ENCODE measurements at places on chromosomes 5 and 9.

DNA sequence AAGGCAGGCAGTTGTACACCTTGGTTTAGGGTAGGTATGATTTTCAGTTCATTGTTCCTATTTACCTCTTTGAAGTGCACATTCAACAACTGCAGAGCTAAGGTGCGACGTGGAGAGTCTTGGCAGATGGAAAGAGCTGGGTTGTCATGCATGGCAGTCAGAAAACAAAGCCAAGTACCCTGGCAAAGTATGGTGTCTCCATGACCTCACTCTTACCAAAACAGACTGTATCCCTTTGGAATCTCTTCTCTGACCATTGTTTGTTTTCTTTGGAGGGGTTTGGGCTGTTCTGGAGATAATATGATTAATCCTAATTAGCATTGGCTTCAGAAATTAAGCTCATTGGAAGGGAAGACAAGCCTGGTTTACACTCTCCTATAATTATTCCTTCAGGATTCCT, 665.7 kb downstream of the DNAH5 start:
- no peak for ATAC-seq

- ATAC-seq: peak; percentile 66
Observed at GRCh38 chr9:101369286-101369685, 15.5 kb downstream of the BAAT start.

DNA sequence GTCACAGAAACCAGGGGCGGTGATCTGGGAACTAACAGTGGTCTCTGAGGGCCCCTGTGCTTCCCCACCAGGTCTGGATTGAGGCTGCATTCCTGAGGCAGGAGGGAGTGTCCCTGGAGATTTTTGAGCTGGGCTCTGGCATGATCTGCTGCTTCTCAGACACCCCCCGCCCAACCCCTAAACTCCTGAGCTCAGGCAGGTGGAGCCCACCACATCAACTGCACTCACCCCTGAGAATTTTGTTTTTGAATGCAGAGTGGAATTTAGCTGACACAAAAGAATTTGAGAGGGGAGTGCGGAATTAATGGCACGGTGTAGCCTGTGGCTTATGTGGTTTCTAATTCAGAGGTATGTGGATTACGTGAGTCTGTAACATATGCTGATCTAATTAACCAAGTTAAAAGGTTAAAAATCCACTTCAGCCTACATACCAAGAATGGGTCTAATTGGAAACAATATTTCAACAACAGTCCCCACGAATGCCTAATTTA, 23.9 kb upstream of the CTSL start:
- ATAC-seq: peak; percentile 85

- ATAC-seq: no peak
Observed at GRCh38 chr5:158998793-158999325, 100.9 kb downstream of the EBF1 start.

GRCh38 chr5:154002511-154003020, 36.1 kb downstream of the FAM114A2 start:
- ATAC-seq: no peak

- no peak for ATAC-seq
Observed at GRCh38 chr9:94805051-94805489, 78.6 kb downstream of the AOPEP start.

GRCh38 chr9:78397045-78397444, 100.1 kb downstream of the PSAT1 start:
- no peak for ATAC-seq

DNA sequence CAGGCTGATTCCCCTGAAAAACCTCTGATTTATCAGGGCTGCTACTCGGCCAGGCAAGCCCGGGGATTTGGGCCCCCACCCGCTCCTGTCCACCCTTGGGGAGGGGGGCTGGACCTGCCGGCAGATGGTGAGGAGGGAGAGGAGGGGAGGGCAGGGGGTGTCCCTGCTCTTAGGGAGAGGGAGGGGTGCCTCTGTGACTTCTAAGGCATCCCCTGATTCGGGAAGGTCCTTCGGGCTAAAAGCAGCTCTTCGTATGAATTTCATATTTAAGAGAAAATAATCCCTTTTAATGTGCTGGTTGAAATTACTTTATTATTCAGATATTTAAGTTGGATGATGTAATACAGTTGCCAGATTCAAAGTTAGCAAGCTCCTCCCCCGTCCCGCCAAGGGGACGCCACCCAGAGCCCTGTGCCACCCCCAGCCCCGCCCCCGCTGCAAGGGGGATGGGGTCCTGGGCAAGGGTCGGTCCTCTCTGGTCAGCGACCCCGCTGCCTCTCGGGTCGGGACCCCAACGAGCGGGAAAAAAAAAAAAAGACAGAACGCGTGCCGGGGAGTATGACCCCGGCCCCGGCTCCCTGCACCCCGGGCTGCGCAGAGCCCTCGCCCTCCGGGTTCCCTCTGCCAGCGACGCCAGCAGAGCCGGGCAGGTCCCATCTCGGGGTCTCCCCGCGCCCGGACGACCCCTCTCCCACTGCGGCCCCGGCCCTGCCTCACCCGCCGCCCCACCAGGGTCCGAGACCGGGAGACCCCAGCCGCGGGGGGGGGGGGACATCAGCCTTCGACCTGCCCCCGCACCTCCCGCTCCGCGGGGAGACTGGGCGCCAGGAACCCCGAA, 12.4 kb downstream of the LHX3 start:
- no peak for ATAC-seq

GRCh38 chr9:116015855-116016254, 137.7 kb upstream of the PAPPA start:
- ATAC-seq: no peak

DNA sequence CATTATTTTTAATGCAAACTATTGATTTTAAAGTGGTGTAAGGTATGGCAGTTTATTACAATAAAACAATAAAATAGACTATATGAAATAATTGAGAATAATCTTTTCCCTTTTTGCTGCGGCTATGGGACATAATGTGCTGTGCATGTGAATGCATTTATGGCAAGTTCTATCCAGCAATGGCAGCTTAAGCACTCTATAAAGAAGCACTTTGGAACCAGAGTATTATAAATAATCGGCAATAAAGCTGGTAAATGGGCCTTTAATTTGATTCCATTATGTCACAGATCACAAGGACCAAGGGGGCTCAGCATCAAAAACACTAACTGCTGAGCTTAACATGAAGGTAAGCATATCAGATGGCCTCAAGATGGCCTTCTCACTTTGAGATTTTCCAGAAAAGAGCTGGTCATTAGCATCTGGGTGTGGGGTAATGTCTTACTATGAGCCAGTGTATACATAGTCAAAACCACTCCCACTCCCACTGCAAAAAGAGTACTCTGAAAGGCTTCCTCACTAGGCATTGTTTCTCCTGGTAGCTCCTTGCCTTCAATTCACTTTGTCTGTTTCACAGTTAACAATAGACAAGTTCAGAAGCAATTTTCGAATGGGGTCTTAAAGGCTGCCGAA, 97.1 kb upstream of the ASTN2 start:
- ATAC-seq: no peak

- ATAC-seq: no peak
Observed at GRCh38 chr5:142617416-142618129, 68.3 kb downstream of the FGF1 start.

- peak; percentile 84 for ATAC-seq
Observed at GRCh38 chr9:130682421-130683121, 11.0 kb upstream of the EXOSC2 start.

- no peak for ATAC-seq
Observed at GRCh38 chr9:116096853-116097252, 56.7 kb upstream of the PAPPA start.

DNA sequence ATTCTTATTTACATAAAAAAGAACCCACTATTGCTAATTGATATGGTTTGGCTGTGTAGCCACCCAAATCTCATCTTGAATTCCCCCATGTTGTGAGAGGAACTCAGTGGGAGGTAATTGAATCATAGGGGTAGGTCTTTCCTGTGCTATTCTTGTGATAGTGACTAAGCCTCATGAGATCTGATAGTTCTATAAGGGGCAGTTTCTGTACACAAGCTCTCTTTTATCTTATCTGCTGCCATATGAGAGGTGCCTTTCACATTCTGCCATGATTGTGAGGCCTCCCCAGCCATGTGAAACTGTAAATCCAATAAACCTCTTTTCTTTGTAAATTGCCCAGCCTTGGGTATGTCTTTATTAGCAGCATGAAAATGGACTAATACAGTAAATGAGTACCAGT, 58.2 kb upstream of the PRR16 start:
- peak; percentile 78 for ATAC-seq

- ATAC-seq: no peak
Observed at GRCh38 chr5:122507581-122507980, 195.5 kb downstream of the SNCAIP start.

DNA sequence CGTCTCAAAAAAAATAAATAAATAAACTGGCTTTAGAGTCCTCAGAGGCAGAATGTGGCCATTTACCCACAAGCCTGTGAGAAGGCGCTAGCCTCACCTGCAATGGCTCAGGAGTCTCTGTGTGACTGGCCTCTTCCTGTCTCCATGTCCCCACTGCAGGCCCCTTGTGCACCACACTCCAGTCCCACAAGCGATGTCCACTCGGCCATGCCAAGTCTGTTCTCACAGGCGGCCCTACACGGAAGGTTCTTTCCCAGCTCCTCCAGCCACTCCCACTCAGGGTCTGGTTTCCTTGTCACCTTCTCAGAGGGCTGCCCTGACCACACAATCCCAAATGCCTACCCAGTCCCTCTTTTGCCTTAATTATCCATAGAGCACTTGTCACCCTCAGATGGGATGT, 38.2 kb downstream of the POLR1E start:
- ATAC-seq: no peak

DNA sequence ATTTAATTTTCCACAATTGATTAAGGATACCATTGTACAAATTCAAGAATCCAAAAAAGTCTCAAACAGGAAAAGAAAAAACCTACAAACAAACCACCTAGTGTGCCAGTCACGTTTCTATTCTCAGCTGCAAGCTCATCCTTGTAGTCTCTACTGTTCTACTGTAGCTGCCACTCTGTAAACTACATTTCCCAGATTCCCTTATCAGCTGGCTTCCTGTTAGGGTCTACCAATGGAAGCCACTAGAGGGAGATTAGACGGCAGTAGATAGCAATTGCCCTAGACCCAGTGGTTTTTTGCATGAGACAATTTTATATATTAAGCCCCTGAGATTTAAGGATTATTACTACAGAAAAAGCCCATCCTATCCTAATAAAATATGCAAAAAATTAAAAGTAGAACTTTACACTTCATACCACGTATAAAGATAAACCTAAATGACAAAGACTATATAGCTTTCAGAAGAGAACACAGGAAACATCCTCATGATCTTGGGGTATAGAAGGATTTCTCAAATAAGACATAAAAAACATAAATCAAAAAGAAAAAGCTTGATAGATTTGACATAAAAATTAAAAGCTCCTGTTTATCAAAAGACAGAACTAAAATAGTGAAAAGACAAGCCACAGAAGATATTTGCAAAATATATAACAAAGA, 37.4 kb downstream of the P4HA2 start:
- ATAC-seq: peak; percentile 100

DNA sequence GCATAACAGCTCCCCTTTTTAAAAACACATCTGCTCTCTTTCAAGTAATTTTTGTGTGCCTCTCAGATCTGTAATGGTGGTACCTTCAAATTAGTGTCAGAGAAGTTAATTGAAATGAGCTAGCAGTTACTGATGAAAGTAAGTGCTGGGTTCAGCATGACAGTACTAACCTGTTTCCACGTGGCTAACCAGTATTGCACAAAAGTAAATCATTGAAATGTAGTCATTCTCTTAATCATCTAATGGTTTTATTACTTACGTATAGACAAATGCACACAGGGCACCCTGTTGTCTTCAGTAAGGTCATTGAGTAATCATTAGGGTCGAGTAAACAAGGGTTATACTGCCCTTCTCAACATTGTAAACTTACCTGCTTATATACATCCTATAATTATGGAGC, 157.8 kb upstream of the PRR16 start:
- no peak for ATAC-seq

DNA sequence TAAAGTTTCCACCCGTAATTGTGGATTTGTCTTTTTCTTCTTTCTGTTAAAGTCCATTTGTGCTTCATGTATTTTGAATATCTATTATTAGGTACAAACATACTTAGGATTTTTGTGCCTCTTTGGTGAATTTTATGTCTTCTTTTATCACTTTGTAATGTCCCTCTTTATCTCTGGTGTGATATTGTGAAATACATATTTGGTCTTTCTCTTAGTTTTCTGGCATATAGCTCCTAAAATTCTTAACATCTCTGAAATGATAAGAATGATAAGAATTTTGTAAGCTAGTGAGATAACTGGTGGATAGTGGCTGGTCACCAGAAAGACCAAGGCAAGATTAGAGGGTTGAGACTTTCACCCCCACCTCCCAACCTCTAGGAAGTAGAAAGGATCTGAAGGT, 111.1 kb downstream of the KCTD16 start:
- no peak for ATAC-seq

GRCh38 chr9:78967596-78968217, 604.1 kb upstream of the TLE4 start:
- ATAC-seq: no peak

DNA sequence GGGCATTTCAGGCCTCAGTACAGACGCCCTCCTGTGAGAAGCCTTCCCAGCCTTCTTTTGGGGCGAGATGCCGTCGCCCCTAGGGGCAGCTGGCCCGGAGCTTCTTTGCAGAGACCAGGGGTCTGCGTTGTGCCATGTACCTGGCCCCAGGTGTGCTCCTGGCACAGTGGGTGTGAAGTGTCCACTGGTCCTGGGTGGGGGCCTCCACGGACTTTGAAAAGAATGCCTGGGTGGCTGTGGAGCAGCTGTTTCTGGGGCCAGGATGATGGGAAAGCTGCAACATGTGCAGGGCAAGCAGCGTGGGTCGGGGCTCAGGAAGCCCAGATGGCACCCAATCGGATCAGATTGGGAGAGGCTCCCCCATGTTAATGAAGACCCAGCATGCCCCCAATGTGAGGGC, 47.8 kb downstream of the WNK2 start:
- no peak for ATAC-seq

DNA sequence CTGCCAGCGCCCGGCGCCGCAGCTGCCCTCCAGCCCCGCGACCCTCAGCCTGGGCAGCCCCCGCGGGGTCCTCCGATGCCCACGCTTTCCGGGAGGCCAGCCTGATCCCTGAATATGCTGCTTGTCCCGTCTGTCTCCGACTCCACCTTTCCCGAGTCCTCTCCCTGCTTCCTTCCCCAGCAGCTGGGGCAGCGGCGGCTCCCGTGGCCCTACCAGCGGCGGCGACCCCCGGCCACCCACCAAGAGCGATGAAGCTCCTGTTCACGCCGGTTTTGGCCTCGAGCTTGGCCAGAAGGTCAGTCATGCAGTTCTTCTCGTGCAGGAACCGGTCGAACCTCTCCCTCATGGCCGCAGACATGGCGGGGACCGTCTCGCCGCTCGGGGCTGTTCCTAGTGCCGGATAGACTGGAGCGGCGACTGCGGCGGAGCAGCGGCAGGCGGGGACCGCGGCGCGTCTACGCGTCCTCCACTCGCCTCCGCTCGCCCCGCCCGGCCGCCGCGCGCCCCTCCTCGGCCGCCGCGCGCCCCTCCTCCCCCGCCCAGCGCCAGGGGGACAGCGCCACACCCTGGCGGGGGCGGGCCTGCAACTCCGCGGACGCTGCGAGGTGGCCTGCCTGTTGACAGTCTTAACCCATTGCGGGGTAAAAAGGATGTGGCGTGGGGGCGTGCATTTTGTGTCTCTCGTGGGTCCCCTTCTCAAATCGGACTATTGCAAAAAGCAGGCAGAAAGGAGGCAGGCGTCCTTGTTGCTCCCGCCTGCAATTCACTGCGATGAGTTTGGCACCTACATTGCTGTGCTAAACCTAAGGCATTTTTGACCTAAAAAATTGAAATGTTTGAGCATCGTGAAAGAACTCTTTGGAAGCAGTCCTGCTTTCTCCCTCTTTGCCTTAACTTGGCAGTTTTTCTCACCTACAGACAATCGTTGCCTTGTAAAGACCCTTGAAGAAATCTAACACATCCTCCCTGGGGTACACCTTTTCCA, at the start of gene REEP5:
REEP5 (minus strand) TSS at position 395 of the 985 bp plus-strand sequence; CDS start at position 358, 37 bp downstream.
- peak; percentile 88 for ATAC-seq

GRCh38 chr5:158979290-158979689, 120.4 kb downstream of the EBF1 start:
- no peak for ATAC-seq

Data from SK-N-SH treated with all-trans-retinoic acid at 6 μM for 48 hours (cell line).